ENCODE measurements at places on chromosomes 4 and X.

GRCh38 chr4:36207367-36207766 is 36.9 kb downstream of the ARAP2 start:
- DNase-seq, result no peak

DNA sequence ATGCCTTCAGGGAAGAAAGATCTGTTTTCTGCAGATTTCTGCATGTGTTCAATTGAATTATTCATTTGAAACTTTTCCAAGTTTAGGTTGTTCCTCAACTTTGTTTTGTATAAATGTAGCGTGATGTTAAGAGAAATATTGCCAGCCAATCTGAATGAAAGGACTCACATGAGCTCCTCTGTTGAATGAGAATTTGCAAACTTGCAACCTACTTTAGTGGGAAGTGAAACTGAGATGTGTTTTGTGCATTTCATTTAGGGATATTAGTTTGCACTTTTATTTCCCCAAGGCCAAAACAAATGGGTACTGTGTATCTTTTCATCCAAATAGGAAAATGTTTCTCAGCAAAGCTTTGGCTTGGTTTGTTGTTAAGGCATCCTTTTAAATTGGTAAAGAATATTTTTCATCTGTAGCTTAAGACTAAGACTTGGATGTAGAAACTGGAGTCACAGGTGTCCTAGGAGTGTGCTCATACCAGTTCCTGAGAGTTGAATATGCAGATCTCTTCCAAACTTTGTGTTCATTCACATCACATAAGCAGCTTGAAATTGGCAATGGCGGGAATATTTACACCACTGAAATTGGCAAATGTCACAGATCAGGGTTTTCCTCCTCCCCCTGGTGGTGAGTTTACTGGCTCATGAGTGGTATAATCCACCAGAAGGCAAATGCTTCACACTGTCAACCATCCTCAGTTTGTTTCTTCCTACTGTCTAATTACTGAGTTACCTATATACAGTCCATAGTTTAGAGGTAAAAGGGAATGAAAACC is 193.6 kb upstream of the BANK1 start:
- DNase-seq, result no peak

DNA sequence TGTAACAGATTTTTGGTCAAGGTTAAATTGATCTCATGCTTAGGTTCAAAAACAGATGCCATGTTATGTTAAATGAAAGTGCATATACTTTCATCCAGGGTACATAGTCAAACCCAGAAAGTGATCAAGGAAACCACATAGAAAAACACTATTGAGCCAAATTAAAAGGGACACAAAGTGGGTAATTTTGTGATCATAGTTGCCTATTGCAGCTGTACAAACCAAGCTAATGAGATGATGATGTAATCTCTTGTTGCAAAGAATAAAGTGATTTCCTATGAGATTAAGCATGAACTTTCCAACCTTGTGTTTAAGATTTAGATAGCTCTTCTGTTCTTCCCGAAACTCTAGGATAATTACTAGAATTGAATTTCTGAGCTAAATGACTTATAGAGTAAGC is 20.2 kb upstream of the LIMCH1 start:
- no peak for DNase-seq

- DNase-seq, result no peak
Observed at GRCh38 chrX:11589641-11590040, 76.1 kb downstream of the ARHGAP6 start.

DNA sequence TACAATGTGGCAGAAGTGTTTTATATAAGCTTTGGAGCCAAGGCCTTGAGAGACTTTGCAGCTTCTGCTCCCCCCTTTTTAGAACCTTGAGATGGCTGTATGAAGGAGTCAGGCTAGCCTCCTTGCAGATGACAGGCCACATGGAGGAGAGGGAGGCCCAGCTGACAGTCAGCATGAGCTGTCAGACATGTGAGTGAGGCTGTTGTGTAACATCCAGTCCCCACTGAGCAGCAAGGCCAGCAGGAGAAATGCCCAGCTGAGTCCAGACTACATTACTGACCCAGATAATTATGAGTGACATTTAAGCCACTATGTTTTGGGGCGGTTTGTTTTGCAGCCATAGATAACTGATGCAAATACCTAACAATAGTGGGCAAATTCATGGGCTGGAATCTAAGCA is 515.3 kb upstream of the ARX start:
- DNase-seq, result no peak
